ENCODE measurements at places on chromosomes 12 and 14.

- no peak for DNase-seq
Observed at GRCh38 chr14:24123424-24124417, 6.7 kb upstream of the FITM1 start.

DNA sequence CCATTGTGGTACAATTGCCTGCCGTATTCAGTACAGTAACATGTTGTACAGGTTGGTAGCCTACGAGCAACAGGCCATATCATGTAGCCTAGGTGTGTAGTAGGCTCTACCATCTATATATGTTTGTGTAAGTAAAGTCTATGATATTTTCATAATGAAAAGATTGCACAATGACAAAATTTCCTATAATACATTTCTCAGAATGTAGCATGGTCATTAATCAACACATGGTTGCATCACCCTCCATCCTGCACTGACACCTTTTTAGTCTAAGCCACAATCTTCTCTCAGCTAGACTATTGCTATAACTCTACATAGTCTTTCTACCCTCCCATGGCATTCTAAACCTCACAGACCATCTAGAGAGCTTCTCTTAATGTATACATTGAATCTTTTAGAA, 158.5 kb upstream of the HMGA2 start:
- peak; percentile 51 for DNase-seq

DNA sequence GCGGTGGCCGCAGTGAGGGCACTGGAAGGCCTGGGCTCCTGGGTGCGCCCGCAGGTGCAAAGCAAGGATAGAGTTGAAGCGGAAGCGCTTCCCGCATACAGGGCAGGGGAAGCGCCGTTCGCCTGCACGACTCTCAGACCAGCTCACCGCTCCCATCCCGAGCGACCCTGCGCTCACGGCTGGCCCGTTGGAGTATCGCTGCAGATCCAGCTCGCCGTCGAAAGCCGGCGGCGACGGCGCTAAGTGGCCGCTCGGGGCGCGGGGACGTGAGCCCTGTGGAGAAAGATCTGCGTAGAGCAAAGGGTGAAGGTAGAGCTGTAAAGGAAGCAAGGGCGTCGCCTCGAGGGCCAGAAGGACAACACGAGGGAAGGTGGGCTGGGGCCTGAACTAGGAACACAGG, 5.4 kb downstream of the ZNF219 start:
- no peak for DNase-seq

DNA sequence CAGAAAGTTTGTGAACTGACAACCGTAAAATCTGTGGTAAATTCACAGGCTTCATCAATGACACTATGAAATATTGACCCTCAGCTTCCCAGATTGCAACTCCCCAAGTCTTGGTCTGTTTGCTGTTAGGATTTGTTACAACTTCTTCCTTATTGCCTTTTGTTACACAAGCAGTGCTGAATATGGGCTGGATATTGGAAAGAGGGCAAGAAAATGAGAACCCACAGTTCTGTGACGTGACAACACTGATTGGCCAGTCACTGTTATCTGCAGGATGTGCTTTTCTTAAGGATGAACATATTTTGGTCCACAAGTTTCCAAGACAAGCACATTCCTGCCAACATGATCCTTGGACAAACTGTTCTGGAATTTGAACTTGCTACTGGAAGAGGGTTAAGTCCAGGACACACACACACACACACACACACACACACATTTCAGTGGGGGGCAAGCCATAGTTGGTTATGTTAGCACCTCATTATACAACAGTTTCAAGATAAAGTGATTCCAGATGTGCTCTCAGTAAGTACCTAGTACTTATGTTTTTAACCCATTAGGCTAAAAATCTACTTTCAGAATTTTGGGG, 16.6 kb upstream of the SLC38A2 start:
- peak; percentile 98 for DNase-seq

DNA sequence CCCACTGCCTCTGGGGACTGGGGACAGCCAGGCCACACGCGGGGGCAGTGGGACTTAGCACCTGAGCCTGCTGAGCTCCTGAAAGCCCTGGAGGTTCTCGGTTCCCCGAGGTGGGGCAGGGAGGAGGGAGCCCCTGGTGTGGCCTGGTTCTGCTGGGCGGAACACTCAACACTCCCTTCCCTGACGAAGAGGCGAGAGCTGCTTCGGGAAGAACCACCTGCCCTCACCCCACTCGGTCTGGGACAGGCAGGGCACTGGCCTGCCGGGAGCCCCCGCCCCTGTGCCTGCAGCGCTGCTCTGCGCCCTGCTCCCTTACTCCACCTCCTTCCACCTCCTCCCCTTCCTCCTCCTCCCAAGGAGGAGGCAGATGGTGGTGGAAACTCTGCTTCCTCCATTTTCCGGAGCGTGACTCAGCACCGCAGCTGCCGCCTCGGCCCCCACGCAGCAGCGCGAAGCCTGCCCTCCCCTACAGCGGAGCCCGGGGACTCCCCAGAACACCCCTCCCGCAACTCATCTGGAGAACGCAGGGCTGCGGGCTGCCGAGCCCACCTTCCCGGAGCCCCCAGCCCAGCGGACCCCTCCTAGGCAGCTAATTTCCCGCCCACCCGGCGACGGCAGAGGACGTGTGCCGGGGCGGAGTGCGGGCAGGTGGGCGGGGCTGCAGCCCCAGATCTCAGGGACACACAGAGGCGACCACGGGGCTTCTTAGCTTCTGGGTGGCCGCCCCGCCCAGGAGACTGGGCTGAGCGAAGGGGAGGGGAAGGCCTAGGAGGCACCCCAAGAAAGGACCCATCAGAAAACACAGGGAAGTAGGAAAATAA, 11.7 kb upstream of the INF2 start:
- DNase-seq, result peak; percentile 81

GRCh38 chr12:124404162-124404784, 109.4 kb downstream of the RFLNA start:
- no peak for DNase-seq

- DNase-seq, result no peak
Observed at GRCh38 chr12:56596815-56597214, 33.3 kb downstream of the BAZ2A start.

GRCh38 chr12:65810036-65810435, 14.2 kb upstream of the HMGA2 start:
- no peak for DNase-seq

GRCh38 chr14:93040443-93040842, 75.3 kb downstream of the ITPK1 start:
- no peak for DNase-seq

- peak; percentile 29 for DNase-seq
Observed at GRCh38 chr14:39491134-39491571, 58.9 kb upstream of the FBXO33 start.

All from amniotic epithelial cell (primary cell).